ENCODE measurements at places on chromosomes 16 and 17.

DNA sequence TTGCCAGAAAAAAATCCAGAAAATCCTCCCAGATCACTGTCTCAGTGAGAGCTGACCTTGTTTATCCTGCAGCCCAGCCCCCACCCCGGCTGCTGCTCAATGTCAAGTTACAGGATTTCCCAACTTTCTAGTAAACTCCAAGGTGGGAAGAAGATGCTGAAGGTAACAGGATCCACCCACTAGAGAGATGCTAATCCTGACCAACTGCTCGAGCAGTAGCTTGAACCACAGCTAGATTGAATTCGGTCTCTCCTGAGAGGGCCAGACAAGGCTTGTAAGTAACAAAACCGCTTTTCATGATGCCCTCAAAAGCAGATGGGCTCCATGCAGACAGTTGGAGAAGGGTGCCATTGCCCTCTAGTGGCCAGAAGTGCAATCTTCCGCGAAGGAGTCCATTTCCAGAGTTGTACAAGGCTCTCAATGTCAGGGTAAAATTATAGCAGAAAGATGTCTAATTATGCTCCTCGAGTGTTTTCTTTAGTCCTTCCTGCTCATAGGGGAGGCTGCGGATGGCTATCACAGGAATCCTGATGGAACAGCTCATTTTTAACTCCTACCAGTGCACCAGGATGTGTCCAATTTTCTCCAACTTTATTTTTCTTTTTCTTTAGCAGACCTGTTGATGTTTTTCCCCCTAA is 3.9 kb downstream of the CDH11 start:
- DNase-seq: peak; percentile 56

DNA sequence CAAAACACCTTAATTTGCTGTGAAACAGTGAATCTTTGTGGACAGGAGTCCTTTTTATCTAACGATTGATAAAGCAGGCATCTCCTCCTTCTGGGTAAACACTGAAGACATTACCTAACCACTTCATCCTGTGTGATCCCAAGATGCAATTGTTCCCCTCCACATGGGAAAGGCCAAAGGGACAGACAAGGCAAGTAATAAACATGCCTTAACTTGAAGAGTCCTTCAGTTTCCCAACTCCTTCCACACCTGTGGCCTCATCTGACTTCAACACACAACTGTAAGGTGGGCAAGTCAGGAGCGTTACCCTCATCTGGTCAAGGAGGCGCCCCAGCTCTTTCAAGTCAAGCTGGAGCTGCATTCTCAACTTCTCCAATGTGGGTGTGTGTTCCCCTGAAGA is 278.6 kb downstream of the ABCC12 start:
- DNase-seq: no peak

- DNase-seq: no peak
Observed at GRCh38 chr17:32516940-32517701, 30.3 kb downstream of the CDK5R1 start.

DNA sequence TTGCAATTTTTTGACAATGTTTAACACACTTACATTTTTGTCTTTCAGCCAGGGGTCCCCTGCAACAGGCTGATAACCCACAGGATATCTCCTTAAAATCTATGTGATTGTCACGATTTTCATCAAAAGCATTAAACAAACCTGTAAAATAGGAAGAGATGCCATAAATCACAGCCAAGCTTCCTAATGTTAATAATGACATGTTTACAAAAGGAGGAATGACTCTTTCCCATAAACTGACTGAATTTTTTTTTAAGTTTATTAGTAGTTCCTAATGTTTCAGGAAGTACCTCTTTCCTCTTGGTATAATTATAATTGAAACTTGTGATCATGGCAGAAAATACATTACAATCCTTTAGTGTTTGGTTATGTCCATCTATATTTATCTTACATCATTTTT is 119.6 kb downstream of the CA4 start:
- no peak for DNase-seq

- DNase-seq: no peak
Observed at GRCh38 chr17:67194134-67194533, 50.9 kb downstream of the HELZ start.

DNA sequence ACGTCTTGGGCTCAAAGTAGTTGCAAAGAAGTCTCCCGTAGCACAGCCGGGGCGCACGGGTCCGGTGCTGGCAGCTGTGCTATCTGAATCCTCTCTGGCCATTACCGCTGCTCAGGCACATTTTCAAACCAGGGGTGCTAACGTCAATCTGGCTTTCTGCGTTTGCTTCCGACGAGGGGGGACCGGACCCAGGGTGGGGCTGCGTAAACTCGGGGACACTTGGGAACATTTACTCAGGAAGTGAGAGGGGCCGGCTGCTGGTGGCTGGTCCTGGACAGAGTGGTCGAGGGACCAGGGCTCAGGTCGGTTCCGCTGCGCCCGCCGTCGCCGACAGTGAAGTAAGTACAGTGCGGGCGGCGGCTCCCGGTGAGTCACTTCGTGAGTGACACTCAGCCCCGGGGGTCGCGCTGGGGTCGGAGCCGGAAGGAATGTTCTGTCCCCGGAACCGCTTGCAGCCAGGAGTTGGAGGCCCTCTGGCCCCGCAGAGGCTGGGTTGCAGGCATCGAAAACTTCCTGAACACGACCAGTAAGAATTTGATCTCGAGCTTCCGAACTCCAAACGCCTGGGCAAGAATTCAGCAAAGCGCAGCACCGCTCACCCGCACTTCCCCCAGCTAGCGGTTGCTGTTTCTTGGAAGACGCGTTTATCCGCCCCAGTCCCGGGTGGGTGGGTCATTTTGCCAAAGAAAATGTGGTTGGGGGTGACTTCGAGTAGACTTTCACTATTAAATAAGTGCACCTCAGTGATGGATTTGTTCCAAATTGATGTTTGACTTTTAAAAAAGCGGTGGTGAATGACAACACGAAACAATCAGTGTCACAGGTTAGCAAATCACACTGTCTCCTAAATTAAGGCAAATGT is 1.4 kb upstream of the HS3ST3B1 start:
- DNase-seq: peak; percentile 79

DNA sequence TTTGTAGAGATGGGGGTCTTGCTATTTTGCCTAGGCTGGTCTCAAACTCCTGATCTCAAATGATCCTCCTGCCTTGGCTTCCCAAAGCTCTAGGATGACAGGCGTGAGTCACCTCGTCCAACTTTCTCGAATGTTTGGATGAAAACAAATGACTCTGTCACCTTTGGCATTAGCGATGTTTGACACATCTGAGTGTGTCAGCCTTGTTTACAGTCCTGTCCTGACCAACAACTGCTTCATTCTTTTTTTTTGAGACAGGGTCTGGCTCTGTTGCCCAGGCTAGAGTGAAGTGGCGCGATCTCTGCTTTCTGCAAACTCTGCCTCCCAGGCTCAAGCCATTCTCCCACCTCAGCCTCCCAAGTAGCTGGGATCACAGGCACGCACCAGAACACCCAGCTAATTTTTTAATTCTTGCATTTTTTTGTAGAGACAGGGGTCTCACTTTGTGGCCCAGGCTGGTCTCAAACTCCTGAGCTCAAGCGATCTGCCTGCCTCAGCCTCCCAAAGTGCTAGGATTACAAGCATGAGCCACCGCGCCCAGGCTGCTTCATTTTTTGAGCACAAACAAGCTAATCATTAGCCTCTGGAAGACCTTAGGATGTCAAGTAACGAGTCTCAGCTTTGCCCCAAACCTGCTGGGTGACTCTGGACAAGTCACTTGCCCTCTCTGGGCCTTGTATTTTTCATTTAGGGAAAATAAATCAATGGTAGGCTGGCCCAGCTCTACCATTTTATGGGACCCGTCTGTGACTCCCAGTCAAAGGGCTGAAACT is 7.4 kb downstream of the MYH11 start:
- DNase-seq: no peak

GRCh38 chr16:50281391-50282009 is 15.1 kb downstream of the ADCY7 start:
- DNase-seq: no peak

DNA sequence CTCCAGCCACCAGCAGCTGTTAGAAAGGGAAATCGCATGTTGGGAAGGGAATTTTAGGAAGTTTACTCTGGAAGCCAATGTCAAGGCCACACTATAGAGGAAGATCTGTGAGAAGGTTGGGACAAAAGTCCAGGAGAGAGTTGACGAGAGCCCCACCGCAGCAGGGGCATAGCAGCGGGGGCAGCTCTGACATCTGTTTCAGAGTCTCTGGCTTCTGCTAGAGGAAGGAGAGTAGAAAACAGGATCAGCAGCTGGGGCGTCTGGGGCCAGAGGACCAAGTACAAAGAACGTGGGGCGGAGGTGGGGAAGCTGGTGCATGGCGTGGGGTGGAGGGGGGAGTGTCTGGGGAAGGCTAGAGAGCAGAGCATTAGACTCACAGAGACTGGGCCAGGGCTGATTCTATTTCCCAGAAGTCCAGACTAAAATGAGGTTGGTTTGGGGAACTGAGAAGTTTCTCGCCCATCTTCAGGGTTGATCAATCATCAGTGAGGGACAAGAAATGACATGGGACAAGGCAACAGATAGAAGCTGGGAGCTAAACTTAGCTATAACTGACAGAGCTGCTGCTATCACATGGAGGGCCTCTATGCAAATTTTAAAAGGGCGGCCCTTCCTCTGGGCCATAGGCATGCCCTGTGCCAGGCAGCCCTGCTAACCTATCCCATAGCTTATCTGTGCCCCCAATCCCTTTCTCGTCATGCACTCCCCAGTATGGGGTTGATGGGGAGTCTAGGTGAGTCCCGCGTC is 1.2 kb downstream of the RABEP2 start:
- no peak for DNase-seq

DNA sequence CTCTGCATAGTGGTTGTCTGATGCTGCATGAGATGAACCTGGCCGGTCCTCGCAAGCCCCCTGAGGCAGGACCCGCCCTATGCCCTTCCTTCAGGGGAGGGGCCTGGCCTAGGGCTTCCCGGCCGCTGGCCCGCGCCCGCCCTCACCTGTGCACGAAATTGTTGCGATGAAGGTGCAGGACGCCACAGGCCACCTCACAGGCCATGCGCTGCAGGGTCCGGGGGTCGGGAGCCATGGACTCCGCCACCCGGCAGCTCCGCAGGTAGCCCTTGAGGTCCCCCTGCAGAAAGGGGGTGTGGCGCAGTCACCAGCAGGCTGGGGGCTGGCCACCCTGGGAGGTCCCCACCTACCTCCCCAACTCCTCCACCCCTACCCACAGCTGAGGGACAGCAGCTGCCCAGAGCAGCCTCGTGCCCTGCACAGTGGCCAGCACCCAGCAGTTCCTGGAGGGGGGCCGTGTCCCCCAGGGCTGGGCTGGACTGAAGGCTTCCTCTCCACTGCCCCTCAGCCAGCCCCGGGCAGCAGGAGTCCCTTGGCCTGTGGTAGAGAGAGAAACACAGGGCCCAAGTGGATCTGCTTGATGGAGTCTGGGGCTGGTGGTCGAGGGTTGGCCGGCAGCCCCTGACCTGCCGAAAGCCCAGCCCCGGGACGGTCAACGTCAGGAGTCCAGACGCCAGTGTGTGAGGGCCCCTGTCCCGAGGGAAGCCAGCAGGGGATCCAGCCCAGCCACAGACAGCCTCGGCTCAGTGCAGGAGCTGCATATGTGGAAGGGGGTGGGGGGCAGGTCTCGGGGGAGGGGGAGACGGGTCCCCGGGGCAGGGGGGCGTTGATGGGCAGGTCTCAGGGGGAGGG is 38.8 kb upstream of the PVALEF start:
- no peak for DNase-seq

DNA sequence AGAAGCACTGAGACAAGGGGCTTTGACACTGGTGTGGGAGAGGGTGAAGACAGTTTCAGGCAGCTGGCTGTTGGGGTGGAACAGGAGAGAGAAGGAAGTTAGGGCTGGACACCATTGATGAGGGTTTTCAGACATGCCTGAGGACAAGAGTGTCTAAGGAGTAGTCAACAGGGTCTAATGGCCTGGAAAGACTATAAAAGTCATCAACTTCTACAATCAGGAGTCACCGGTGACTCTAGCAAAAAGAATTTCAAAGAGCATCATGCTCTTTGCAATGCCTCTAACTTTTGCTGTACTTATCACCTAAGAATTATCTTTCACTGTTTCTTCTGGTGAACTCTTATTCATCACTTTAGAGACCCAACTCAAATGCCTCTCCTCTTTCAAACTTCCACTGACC is 213.9 kb downstream of the C16orf78 start:
- DNase-seq: no peak

DNA sequence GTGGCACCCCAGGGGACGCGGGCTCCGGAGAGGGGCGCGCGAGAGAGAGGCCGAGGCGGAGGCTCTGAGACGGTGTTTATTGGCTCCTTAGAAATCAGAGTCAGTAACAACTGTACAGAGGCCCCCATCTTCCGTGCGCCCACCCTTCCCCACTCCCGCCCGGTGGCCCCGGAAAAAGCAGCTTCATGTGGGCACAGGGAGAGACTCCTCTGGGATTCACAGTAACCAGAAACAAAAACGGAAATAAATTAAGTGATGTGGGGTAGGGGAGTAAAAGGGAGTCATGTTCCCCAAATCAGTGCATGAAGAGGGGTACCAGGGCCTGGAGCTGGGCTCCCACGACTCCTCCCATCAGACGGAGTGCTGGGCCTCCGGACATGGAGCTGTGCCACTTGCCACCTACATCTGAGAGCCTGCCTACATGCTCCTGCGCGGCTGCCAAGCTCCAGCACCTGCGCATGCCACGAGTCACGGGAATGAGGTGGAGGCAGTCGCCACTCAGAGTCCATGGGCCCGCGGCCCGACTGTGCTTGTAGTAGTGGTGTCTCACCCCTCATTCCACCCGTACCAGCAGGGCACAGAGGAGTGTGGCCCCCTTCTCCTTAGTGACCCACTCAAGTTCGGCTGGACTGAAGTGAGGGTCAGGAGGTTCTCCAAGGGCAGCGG is 543 bp upstream of the GPS2 start:
- DNase-seq: no peak

- no peak for DNase-seq
Observed at GRCh38 chr16:66752379-66752778, 970 bp upstream of the DYNC1LI2 start.

GRCh38 chr16:57256601-57257395 is 11.7 kb downstream of the ARL2BP start:
- DNase-seq: peak; percentile 44

DNA sequence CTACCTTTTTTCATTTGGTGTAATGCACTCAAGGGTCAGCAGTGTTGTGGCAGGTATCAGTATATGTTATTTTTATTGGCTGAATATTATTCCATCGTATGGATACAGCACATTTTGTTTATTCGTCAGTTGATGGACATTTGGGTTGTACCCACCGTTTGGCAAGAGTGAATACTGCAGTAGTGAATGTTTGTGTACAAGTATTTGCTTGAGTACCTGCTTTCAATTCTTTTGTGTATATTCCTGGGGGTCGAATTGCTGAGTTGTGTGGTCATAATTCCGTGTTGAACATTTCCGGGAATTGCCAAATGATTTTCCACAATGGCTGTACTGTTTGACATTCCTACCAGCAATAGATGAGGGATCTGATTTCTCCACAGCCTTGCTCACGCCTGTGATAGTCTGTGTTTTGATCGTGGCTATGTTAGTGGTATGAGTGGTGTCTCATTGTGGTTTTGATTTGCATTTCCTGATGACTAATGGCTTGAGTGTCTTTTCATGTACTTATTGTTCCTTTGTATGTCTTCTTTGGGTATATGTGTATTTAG is 108.4 kb downstream of the OR1D5 start:
- peak; percentile 42 for DNase-seq

- DNase-seq: no peak
Observed at GRCh38 chr17:1865252-1866037, 35.6 kb downstream of the RPA1 start.

GRCh38 chr17:40433551-40434415 is 9.5 kb upstream of the IGFBP4 start:
- no peak for DNase-seq

Data from activated CD8-positive, alpha-beta memory T cell treated with anti-CD3 and anti-CD28 coated beads, Interleukin-2, amount 50 U/mL, for 48 hours (primary cell).